Nucleus accumbens (tissue), 56 donors: ENCODE measurements at places on chromosomes 1 and 21.
A peak's percentile ranks its signal among the peaks of the same experiment; 100 is the strongest.

DNA sequence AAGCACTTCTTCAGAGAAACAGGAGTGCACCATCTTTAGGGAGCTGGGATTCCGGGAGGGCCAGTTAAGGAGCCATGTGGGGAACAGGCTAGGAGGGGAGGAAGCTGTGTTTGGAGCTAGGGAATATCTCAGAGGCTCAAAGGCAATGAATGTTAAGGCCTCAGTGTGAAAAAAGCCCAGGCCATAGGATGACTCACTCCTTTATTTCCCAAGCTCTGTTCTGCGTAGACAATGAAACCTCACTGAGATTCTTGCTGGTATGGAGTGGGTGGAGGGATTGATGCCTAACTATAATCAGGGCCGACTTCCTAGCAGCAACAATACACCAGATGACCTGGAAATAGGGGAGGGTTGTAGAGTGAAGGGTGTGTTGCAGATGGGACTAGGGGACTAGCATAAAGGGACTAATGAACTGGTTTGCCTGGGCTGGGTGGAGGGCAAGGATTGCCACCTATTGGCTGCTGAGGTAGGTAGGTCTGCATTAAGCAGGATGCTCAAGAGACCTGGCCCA lies 2.1 kb downstream of the GNAT2 start:
- no peak for DNase-seq

- no peak for DNase-seq
Measured at GRCh38 chr1:56927171-56927570, 38.6 kb downstream of the C8B start.

DNA sequence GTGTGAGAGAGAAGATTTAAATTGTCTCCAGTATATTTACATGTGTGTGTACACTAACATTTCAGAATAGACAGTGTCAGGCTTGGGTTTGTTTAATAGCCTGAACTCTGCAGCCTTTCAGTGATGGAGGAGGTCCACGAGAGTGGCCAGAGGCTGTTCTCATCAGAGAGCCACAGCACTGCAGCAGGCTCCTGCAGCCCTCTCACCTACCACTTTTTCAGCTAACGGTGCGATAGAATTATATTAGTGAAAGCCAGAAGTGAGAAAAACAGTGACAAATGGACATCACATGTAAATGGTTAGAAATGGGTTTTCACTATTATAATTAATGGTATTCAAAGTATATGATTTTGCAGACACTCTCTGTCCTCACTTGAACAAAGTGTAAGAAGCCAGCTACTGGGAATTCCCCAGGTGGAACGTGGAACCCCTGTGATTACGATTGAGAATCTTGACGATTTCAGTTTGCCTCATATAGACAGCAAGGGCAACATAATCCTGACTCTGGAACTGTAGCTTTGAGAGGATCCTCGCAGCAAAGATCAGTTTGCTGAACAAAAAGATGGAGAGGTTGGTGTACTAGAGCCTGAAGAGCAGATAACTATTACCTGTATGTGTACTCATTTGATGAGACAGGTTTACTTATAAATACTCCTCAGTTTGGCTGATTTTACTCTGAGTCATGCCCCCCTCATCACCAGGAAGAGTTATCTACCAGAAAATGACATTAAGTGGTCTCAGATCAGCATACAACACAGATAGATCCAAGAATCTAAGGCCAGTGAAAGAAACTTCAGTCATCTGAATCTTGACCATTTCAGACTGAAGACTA lies 31.4 kb downstream of the IFI16 start:
- no peak for DNase-seq

- DNase-seq, result no peak
Measured at GRCh38 chr1:173280899-173281660, 73.9 kb upstream of the TNFSF4 start.

DNA sequence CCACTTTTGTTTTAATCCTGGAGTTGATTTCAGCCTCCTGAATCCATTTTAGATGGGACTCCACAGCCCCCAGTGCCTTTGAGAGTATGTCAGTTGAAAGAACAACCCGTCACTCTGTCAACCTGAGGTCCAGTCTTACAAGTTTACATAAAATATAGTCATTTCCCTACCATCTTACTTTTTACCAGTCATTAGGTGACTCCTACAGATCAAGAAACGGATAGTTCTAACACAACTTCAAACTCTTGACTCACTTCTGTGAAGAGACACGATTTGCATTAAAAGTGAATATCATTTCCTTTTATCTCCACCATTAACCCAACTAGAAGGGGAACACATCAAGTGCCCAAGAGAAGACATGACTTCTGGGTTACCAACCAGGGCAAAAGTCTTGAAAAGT lies 147.1 kb downstream of the NTPCR start:
- no peak for DNase-seq

GRCh38 chr1:159315381-159315780 lies 13.2 kb downstream of the FCER1A start:
- DNase-seq, result no peak

GRCh38 chr1:154398141-154398540 lies 7.0 kb upstream of the IL6R start:
- no peak for DNase-seq

DNA sequence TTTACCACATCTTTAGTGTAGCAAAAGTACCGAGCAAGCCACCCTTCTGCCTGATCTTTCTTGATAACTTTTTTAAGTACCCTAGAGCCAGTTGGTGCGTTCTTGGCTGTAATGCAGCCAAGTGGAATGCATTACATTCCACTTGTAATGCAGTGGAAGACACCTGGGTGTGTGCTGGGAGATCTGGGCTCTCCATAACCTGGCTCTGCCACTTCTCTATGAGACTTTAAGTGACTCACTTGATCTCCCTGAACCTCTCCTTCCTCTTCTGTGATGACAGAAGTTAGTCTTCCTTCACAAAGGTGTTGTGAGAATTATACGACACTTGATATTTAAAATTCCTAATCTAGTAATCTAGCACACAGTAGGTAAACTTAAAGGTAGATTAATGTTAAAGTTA lies 35.3 kb upstream of the NFIA start:
- no peak for DNase-seq

DNA sequence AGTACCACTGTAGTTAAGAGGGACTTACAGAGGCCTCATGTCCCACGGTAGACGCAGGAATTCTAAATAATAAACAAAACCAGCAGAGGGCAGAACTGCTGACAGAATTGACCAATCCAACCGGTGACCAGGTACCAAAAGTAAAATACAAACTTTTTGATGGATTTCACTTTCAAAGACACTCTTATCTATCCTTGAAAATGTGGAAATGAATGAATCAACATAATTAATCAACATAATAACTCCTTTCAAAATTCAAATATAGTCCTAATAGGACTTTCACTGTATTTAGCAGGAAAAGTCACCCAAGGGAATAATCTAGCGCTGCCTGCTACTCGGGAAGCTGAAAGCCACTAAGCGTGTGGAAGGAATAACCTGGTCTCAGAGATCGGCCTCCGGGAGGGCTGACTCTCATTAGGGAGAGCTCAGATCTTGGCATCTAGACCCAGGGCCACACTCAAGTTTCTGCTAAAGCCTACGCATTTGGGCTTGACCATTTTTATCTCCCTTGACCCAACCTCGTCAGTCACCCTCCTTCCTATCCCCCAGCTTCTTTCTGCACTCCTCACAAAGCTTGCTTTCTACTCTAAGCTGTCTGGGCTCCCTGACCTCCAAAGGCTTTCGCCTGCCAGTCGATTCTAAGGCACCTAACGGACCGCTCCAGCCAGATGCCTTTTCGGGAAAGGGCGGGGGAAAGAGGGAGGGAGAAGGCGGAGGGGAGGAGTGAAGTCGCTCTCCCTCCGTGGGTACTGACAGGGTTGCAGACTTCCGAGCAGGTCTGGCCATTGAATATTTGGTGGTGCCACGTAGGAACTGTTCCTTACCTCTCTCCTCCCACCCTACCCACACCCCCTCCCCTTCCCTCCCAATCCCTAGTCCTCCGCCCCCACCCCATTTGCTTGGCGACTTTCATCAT lies 1.6 kb downstream of the COL11A1 start:
- peak; percentile 8 for DNase-seq

DNA sequence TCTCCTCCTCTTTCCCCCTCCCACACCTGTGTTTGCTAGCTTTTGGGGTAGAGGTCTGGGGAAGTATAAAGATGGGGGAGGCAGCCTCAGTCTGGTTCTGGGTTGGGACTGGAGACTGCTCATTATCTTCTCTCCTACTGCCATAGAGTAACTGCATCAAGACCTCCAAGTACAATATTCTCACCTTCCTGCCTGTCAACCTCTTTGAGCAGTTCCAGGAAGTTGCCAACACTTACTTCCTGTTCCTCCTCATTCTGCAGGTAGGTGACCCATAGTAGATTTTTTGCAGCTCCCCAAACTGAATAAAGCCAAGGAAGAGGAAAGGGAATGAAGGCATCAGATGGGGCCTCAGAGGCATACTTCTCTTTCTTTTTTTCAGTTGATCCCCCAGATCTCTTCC lies 5.3 kb downstream of the ATP8B2 start:
- DNase-seq, result no peak

GRCh38 chr1:224644553-224645154 lies 28.5 kb downstream of the CNIH3 start:
- DNase-seq, result no peak

DNA sequence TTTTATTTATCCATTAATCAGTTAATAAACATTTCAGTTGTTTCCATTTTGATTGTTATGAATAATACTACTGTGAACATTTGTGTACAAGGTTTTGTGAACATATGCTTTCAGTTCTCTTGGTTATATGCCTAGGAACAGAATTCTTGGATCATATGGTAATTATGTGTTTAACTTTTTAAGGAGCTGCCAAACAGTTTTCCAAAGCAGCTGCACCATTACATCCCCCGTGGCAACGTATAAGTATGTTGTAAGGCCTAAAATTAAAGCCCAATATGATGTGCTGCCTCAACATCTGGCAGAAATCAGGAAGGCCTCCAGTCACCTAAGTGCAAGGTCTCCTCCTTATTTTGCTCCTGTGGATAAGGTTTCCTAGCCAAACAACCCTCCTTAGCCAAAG lies 235.6 kb upstream of the CACYBP start:
- no peak for DNase-seq

GRCh38 chr1:29804181-29804899 lies 568.0 kb downstream of the PTPRU start:
- no peak for DNase-seq

GRCh38 chr1:248243204-248243603 lies 12.0 kb downstream of the OR2M4 start:
- DNase-seq, result no peak

- no peak for DNase-seq
Measured at GRCh38 chr1:244210884-244211558, 159.9 kb downstream of the ZBTB18 start.

GRCh38 chr1:45355683-45356082 lies 15.4 kb upstream of the MUTYH start:
- DNase-seq, result no peak

DNA sequence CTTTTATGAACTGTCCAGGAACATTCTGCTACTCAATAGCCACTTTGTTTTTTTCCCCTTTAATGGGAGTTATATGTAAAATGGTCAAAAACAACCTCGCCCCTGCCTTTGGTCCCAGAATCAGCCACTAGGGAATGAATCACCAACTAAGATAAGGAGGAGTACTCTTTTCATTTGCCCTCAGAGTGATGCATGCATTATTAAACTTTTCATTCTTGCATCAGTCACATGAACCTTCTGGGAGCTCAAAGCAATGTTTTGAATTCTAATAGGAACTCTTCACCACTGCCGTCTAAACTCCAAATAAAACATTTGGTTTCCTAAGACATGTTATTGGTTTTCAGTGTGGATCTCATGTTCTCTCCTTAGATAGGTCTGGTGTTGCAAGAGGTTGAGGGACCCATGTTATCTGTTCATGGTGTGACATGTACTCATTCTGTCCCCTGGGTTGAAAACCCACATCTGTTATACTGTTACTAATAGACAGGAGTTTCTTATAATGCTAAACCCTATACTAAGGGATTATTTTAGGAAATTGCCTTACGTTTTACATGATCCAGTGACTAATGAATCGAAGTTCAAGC lies 17.8 kb upstream of the HSD17B7 start:
- DNase-seq, result no peak

- DNase-seq, result no peak
Measured at GRCh38 chr1:230563591-230563990, 78.7 kb upstream of the COG2 start.

GRCh38 chr1:64569411-64569810 lies 99.5 kb downstream of the CACHD1 start:
- no peak for DNase-seq

GRCh38 chr1:25996966-25997827 lies 666 bp downstream of the PAFAH2 start:
- DNase-seq, result no peak

- DNase-seq, result no peak
Measured at GRCh38 chr1:166700696-166701095, 138.6 kb upstream of the POGK start.

DNA sequence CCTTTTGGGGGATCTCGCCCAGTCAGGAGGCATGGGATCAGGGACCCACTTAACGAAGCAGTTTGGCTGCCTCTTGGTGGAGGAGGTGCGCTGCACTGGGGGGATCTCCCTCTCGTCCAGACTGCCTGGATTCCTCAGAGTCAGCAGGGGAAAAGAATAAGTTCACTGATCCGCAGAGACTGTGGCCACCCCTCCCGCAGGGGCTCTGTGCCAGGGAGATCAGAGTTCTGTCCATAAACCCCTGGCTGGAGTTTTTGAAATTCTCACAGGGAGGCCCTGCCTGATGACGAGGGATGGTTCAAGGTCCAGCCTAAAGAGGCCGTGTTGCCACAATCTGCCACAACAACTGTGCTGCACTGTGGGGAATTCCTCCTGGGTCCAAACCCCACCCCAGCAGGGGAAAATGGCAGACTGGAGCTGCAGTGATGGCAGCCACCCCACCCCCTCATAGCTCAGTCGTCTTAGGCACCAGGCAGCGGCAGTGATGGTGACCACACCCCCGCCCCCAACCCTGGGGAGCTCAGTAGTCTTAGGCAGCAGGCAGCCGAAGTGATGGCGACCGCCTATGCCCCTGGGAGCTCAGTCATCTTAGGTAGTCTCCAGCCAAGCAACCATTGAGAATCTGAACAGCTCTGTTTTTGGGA lies 273.8 kb upstream of the USP25 start:
- DNase-seq, result no peak

GRCh38 chr1:66731170-66731865 lies 20.9 kb upstream of the DYNLT5 start:
- DNase-seq, result no peak

- no peak for DNase-seq
Measured at GRCh38 chr1:204076891-204077290, 4.0 kb downstream of the SOX13 start.

DNA sequence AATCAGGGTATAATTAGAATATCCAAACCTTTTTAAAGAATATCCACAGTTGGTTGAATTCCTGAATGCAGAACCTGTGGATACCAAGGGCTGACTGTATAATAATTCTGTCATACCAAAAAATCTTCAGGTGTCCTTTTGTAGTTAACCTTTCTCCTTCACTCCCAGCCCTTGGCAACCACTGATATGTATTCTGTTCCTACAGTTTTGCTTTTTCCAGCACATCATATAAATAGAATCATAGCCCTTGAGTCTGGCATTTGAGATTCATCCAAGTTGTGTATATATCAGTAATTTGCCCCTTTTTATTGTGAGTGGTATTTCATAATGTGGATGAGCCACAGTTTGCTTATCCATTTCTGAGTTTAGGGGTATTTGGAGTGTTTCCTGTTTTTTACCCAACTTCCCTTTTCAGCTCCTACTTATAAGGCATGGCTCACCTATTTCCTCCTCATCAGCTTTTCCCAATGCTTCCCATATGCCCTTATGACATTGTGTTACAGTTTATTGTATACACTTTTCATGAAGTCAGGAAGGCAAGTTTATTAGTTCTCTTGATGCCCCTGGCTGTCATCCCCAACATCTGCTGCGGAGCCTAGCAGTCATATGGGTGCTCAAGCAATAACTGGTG lies 35.0 kb upstream of the AGO1 start:
- no peak for DNase-seq

GRCh38 chr1:79006564-79006963 lies at the start of gene ADGRL4:
Gene ADGRL4 (minus strand): TSS chr1:79006730. CDS start chr1:79006654, 76 bp downstream.
- no peak for DNase-seq
